Activated CD4-positive, alpha-beta T cell treated with anti-CD3 and anti-CD28 coated beads for 24 hours (primary cell): ENCODE measurements at places on chromosomes 1 and 21.

DNA sequence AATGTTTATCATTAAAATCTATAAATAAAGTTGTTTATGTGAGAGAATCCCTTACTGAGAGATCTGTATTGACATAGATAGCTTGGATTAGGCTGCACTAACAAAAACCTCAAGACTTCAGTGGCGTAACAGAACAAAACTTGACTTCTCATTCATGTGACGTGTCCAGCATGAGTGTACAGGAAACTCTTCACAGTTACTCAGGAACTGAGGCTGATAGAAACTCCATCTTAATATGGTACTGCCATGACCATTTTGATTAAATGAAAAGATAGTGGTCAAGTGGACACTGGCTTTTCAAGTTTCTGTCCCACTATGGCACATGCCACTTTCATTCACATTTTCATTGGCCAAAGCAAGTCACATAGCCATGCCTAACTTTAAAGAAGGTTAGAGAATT, 3.7 kb downstream of the ST3GAL3 start:
- no peak for DNase-seq

- DNase-seq = no peak
Observed at GRCh38 chr1:17909634-17910033, 154.5 kb downstream of the ACTL8 start.

- peak; percentile 33 for DNase-seq
Observed at GRCh38 chr1:31617916-31618746, 642 bp downstream of the HCRTR1 start.

- DNase-seq = no peak
Observed at GRCh38 chr1:178973652-178974101, 52.0 kb upstream of the FAM20B start.

DNA sequence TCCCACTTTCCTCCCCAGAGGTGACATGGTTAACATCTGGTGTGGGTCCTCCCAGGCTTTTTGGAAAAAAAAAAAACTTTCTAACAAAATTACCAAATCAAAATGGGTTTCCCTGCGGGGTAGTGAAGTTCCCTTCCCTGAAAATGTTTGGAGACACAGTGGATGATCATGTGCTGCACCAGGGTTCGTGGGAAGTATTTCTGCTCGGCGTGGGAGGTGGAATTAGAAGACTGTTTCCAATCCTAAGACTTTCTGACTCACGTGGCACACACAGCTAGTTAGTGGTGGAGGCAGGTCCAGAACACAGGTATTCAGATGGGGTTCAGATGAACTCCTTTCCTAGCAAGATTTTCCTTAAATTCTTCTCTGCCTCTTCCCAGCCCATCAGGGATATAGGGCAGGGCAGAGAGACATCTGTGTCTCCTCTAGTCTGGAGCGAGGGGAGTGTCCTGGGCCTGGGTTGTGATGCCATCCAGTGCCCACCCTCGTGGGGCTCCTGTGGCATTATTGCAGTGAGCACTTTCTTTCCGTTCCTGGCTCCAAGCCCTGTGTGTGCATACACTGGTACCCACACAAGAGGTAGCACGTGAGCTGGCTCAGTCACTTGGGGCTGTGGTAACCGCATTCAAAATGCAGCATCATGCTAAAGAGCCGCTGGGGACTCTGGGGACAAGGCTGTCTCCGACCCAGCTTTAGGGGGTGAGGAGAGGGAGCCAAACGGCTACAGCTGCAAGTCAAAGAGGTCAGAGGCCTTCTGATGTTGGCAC, 27.5 kb downstream of the KCNC4 start:
- DNase-seq = no peak

DNA sequence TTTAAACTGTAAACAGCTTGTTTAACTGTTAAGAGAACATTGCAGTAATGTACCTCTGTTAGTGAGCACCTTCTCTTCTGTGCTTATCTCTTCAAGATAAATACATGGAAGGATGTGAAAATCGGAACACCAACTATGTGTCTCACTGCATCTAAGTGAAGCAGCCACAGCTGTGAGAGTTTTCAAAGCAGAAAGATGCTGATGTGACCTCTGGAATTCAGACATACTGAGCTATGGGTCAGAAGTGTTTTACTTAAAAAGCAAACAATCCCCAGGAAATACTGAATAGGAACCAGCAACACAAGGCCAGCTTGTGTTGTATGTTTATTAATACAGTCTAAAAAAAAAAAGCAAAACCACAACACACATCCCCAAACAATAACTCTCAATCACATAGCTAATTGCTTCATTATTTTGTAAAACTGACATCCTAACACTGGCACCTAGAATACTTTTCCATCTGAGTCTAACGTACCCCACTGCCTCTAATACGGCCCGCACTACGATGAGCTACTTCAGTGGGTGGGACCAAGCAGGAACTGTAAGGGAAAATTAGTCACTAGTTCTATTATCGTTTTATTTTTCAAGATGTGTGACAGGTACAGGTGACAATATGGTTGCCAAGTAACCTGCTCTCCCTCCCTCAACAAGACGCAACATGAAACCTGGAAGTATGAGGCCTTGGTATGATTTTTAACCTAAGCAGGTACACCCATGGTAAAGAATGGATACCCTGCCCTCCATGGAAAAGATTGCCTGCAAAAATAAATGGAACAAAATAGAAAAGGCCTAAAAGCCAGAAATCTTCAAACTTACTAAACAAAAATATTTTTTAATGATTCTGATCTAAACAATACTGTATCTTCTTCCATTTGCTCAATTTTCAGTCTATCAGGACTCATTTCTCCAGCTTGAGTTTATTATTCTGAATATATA, 13.9 kb downstream of the ERRFI1 start:
- no peak for DNase-seq

DNA sequence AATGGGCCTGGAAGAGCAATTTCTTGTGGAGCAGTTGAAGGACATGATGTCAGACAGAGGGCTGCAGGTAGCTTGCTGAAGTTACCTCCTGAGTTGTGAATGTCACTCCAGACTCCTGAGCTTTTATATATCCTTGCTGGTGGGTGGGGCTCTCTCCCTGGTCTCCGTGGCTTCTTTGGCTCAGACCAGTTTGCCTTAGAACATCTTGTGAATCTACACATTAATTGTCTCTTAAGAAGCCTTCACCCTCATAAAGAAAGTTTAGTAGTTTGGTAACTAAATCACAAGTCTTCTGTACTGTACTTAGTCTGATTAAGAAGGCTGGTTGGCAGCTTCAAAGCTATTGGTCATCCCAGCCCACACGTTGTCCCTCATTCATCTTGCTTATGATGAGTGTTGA, at the start of gene KRTAP11-1:
KRTAP11-1 (minus strand) TSS at position 101 of the 400 bp plus-strand sequence; CDS start at position 45, 56 bp downstream.
- no peak for DNase-seq

DNA sequence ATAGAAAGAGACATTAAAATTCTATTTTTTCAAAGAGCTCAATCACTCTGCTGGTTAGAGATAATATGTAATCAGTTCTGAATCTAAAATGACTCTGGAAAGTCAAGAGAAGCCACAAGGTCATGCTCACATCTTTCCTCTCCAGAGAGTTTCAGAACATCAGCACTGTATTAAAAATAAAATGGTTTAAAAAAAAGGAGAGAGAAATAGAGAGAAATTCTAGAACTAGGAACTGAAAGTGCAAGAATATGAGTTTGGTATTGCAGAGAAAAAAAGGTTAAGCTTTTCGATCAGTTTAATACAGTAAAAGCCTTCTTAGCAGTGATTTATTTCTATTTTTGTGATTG, 44.0 kb upstream of the DIPK1A start:
- DNase-seq = no peak

DNA sequence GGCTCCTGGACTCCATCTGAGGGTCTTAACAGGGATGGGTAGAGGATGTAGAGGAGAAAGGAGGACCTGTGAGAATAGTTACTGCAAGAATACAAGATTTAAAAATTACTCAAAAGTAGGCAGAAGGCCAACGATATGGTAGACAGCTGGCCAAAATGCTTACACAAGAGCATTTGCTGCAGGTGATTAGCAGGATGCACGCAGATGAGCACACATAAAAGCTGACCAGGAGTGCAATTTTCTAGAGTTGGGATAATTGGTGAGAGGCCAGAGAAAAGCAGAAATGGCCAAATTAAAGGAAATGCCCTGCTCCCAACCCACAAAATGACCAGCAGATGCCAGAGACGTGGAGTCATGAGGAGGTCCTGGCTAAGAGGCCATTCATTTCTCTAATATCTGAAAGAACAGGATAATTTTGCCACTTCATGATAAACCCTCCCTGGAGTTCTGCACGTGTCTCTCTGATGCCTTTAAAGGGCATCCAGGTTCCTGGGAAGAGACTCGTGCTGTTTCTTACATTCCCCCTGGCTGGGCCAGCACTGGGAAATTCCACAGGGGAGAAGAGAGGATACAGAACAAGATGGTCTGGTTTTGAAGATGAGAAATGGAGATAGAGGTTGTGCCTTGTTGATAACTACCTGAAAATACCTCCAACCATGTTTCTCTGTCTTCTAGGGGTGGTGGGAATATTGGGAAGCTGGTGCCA, 62.3 kb upstream of the KCNA3 start:
- DNase-seq = no peak

DNA sequence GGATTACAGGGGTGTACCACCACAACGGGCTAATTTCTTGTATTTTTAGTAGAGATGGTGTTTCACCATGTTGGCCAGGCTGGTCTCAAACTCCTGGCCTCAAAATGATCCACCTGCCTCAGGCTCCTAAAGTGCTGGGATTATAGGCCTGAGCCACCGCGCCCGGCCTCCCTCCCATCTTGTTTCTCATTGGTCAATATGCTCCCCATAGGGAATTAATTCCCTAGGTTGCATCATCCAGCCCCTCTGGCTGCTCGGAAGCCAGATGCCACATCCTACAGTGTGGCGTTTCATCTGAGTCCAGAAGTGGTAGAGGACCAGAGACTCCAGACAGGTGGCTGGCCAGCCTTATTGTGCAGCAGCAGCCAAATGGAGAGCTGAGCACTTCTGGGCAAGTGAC, 11.5 kb upstream of the VASH2 start:
- no peak for DNase-seq

DNA sequence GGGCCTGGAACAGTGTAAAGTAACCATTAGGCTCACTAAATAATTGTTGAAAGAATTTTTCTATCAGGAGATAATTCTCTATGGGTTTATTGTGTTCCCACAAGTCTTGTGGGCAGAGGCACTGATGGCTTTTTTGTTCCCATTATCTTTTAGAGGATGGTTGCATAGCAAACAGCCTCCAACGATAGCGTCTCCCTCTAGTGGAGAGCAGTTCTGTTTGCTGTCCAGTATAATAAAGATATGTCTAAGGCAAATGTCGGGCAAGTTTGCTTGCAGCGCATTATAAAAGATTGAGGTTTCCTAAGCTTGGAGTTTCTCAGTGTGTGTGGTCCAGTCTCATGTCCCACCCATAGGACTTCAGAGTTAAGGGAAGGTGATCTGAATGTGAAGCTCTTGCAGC, 1.3 kb upstream of the SLC6A17 start:
- DNase-seq = no peak

DNA sequence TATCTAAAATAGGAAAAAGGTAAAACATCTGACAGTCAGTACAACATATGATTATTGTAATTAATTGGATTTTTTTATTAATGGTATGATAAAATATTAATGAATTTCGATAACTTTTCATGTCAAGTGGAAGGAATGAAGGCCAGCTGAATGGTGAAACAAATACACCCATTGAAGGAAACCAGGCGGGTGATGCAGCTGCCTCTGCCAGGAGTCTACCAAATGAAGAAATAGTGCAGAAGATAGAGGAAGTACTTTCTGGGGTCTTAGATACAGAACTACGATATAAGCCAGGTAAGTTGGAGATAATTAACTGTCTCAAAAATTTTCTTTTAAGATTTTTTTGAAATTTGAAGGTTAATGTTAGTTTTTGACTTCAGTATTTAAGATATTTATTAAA, 3.2 kb downstream of the SON start:
- no peak for DNase-seq

DNA sequence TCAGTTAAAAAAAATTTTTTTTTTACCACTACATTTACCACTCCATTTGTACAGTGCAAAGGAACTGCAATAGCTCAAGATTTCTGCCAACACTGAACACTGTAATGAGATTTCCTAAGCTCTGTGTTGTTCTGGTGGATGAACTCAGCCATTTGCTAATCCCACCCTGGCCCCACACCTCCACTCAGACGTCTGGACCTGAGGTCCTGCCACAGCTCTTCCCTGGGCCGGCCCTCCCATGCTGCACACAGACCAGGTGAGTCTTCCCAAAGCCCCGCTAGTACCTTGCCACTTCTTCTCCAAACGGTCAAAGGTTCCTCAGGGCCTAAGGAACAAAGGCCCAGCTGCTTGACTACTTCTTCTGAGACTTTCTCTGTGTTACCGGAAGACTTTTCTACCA, 56.4 kb downstream of the SLC45A1 start:
- no peak for DNase-seq

DNA sequence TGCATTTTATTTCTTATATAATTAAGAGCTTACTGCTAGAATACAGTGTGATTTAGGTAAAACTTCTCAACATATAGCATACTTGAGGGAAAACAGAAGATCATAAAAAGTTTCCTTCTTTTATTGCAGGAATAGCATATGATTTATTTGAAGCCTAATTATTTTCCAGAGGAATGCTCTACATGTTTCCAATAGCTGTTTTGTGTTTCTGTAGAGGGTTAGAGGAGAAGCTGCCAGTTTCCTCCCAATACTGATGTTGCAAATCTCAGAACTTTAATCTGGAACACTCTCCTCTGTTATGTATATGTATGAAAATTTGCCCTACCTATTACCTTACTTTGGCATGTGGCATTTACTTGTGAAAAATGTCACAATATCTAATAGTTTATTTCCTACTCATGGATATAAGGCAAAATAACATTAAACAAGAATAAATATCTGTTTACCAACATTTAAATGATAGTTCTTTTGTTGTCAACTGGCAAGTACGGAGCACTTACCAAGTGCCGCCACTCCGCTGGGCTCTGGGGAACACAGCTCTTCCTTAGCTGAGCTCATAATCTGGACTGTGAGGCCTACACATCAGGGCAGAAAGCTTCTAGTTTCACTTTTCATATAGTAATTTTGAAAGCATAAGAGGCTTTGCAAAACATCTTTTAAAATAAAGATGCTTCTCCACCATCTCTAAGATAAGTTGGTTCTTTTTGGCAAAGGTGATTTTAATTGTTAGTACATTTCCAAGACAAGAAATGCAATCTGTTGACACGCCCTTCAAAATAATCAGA, 239.8 kb upstream of the C1orf105 start:
- peak; percentile 7 for DNase-seq
